A549 treated with AZD2906 at 1 μM for 4 hours (cell line): ENCODE measurements at places on chromosomes 12 and 14. TPM values are rescaled to one million over a fixed set of nuclear protein-coding genes. Genes with fewer than 3 reads are reported as not detected.

The KRT7 gene
- total RNA-seq, result 5,269 to 6,220 TPM (median 5,903 TPM) in 5 replicates

The BCL7A gene
- 9.7 to 12.4 TPM (median 10.8 TPM) in 5 replicates for total RNA-seq

The KRT74 gene
- 0.02 to 0.03 TPM in 2 of 5 replicates, not detected in the others for total RNA-seq

The GRIP1 gene
- total RNA-seq, result 2.9 to 6.4 TPM (median 3.6 TPM) in 5 replicates

The PRPH gene
- 0.82 to 2.1 TPM (median 1.9 TPM) in 5 replicates for total RNA-seq

The TAS2R13 gene
- 0.03 TPM in 1 of 5 replicates, not detected in the others for total RNA-seq

The RCOR1 gene
- 29.7 to 44.8 TPM (median 39.7 TPM) in 5 replicates for total RNA-seq

The SERPINA1 gene
- 1.1 to 3.0 TPM (median 2.4 TPM) in 5 replicates for total RNA-seq

The KCNH3 gene
- 1.5 to 2.6 TPM (median 2.2 TPM) in 5 replicates for total RNA-seq

The USP44 gene
- total RNA-seq, result 0.08 to 0.17 TPM (median 0.13 TPM) in 5 replicates

The RHOJ gene
- not detected in 5 replicates for total RNA-seq

The SLC39A5 gene
- 0.05 to 0.08 TPM in 2 of 5 replicates, not detected in the others for total RNA-seq

The NEUROD4 gene
- total RNA-seq, result not detected in 5 replicates

The WIF1 gene
- not detected in 5 replicates for total RNA-seq

The DIO2 gene
- 1.5 to 2.5 TPM (median 1.7 TPM) in 5 replicates for total RNA-seq

The GPR132 gene
- total RNA-seq, result 0.40 to 0.68 TPM (median 0.55 TPM) in 5 replicates

The ARF3 gene
- 114 to 159 TPM (median 151 TPM) in 5 replicates for total RNA-seq

The SDR9C7 gene
- 0.03 to 0.08 TPM (median 0.05 TPM) in 4 of 5 replicates, not detected in the other for total RNA-seq

The GPRC5A gene
- total RNA-seq, result 201 to 268 TPM (median 236 TPM) in 5 replicates

The SYCP3 gene
- total RNA-seq, result 0.10 to 0.13 TPM (median 0.13 TPM) in 3 of 5 replicates, not detected in the others

The GYS2 gene
- total RNA-seq, result 0.09 TPM in 1 of 5 replicates, not detected in the others

The ARMH4 gene
- total RNA-seq, result 0.55 to 1.00 TPM (median 0.78 TPM) in 5 replicates

The PCED1B gene
- 13.8 to 18.8 TPM (median 16.5 TPM) in 5 replicates for total RNA-seq
